ENCODE measurements at places on chromosomes 2 and 18.

DNA sequence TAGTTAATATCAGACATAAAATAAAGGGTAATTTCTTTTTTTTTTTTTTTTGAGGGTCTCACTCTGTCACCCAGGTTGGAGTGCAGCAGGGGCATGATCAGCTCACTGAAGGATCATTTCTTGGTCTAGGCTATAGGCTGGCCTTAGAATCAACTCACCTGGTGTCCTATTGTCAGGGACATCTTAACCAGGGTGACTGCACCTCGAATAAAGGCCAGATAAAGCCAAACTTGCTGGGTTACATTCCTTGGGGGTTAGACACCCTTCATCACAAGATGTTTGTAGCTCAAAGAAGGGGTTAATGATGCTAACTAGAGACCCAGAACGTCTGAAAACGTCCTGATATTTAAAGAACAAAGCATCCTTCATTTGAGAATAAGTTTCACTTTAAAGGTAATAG lies 17.9 kb downstream of the SPATA3 start:
- no peak for DNase-seq

DNA sequence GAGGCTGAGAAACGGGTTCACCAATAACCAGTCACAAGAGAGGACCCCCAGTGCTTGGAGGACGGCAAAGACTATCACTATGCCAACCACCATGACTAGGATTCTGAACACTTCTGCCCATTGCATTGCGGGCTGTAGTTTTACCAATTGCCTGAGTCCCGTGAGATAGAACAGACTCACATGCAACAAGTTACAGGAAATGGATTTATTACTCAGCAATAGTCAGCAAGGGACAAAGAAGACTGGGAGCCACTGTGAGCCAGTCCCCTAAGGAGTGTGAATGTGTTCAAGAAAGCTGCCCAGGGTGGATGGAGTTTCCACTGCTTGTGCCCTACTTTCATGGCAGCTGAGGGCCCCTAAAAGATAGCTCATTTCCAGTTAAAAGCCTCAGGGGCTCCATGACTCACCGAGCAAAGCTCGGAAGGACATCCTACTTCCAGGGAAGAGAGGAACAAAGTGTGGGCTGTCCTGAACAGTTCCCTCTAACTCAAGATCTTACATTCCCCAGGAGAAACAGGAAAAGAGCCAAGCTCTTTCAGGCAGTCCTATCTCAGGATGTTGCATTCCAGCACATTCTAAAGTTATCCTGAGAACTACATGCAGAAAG lies 54.4 kb downstream of the SLC4A3 start:
- DNase-seq: peak; percentile 70

DNA sequence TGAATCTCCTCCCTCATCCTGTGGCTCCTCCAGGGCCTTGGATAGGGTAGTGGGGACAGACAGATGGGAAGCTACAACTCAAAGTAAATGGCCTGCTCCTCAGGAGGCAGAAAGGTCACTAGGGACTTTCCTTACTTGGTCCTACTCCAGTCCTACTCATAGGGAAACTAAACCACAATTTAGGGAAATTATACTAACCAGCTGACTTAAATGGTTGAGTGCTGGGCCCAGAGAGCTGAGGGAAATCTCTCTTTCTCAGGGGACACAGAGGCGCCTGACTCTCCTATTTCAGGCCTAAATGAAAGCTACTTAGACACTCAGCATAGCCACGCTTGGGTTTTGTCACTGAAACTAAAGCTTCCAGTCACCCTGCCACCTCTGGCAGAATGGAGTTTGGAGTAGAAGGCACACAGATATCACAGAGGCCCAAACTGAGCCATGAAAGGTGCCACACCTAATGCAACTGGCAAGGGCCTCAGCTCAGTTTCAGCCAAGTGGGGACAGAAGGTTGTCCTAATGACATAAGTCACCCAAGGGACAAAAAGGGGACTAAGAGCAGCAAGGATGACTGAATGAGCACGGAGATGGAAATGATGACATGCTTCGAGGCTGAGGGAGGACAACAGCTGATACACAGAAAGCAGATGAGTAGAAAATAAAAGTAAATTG lies 24.0 kb downstream of the CERKL start:
- no peak for DNase-seq

DNA sequence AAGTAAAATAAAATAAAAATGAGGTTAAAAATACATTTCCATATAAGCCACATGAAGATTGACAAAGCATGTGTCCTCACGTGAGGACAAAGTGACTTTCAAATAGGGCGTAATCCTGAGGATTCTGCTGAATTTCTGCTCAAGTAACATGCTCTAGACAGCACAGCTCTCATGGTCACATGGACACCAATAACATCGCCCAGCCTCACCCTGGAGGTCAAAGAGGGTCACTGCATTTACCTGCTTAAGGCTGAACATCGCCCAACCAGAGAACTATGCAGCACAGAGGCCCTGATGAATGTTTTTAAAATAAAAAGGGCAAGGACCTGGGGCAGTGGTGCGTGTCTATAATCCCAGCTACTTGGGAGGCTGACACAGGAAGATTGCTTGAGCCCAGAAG lies 30.2 kb downstream of the TGFBRAP1 start:
- DNase-seq: peak; percentile 20

- no peak for DNase-seq
These were observed 38.6 kb upstream of the PLB1 start for GRCh38 chr2:28457237-28457636.

GRCh38 chr2:168190590-168191336 lies 56.6 kb downstream of the STK39 start:
- no peak for DNase-seq
